ENCODE measurements at places on chromosomes 11 and 22.
A peak's percentile ranks its signal among the peaks of the same experiment; 100 is the strongest.

GRCh38 chr11:35288817-35289541 lies 130.4 kb downstream of the SLC1A2 start:
- peak; percentile 76 for DNase-seq

DNA sequence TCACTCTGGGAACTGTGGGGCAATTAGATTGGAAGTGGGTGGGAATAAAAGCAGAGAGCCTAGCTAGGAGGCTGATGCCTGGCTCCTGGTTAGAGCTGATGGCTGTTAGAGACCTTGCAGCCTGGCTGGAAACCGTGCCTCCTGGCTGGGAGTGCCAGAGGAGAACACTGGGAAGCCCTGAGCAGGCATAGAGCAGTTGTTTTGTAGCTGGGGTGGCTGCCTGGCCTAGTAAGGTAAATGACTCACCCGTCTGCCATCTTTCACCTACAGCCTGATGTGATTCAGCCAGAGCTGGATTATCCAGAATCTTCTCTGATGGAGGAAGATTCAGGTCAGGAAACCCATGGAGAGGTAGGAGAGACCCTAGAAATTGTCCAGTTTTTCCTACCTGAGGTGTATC lies 6.1 kb downstream of the UQCR10 start:
- peak; percentile 41 for DNase-seq

DNA sequence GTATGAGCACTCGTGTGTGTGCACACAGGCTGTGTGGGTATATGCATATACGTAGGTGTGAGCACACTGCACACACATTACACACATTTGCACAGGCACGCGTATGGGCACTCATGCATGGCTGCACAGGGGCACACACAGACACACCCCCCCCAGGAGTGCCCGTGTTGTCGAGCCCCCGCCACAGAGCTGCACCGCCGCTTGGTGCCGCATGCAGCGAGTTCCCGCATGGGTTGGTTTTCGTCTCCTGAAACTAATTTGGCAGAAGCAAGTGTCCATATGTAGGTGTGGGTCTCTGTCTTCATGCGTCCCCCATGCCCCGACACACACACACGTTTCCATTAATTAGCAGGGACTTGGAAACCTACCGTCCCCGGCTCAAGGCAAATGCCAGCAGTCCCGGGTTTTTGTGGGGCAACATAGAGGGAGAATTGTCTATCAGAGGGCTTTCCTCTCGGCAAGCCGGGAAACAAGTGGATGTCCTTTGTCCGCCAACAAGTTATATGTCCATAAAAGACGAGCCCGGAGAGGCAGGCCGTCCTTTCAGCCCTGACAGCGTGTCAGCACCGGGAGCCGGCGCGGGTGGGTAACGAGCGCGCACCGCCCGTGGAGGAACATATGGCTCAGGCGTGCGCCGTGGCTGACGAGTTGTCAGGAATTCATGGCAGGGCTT lies 1291.7 kb downstream of the BRD1 start:
- DNase-seq, result no peak

DNA sequence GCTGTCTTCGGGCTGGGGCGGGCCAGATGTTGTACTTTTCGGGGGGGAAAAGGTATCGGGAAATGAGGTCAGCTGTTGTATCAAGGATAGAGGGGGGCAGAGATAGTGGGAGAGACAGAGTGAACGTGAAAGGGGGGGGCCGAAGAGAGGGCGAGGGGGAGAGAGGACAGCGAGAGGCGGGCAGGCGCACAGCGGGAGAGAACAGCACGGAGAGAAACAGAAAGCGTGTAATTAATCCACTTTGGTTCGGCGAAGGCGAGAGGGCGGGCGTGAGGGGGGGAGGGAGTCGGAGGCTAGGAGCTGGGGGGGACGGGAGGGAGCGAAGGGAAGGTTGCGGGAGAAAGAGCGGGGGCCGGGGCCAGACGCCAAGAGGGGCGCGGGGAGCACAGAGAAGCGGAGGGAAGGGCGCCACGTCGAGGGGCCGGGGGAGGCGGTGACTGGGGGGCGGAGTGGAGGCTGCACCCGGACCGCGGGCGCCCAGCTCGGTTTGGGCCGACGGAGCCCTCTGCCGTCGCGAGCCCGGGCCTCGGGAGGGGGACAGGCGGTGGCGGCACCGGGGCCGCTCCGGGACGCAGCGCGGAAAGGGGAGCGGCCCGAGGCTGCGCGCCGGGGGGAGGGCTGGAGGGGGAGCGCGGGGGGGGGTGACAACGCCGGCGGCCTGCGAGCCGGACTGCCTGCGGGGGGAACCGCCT lies 612 bp downstream of the IGF2 start:
- DNase-seq, result no peak

- peak; percentile 35 for DNase-seq
These were observed 9.4 kb downstream of the IGSF9B start for GRCh38 chr11:133947321-133947756.

DNA sequence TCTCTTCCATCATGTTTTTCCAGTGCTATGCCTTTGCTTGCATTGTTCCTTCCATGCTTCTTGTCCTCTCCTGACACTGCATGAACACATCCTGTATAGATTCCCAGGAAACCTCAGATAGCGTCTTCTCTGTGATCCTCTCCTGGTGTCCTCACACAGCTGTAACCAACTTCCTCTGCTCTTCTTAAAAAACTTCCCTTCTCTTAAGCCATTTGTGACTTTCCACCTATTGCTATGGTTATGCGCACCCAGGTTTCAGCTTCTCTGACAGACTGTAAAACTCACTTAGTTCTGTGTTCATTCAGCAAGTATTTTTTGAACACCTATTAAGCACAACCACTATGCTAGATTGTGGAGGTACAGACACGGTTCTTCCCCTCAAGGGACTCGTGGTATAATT lies 5.1 kb upstream of the APLP2 start:
- no peak for DNase-seq

- DNase-seq, result no peak
These were observed 428.1 kb downstream of the OPCML start for GRCh38 chr11:133104009-133104744.
